Parietal lobe (tissue), 2 donors: ENCODE measurements at places on chromosomes 13 and 19. TPM values are rescaled to one million over a fixed set of nuclear protein-coding genes. Genes with fewer than 3 reads are reported as not detected.

SKA3 gene
- total RNA-seq, result 11.9 TPM

MRPL57 gene
- 16.6 TPM for total RNA-seq

CCNA1 gene
- total RNA-seq, result 6.9 TPM

MRPS31 gene
- total RNA-seq, result 37.6 TPM

ITM2B gene
- total RNA-seq, result 97.3 TPM
